CD8-positive, alpha-beta memory T cell (primary cell): ENCODE measurements at places on chromosomes 16 and 17. TPM values are rescaled to one million over a fixed set of nuclear protein-coding genes. Genes with fewer than 3 reads are reported as not detected.

GPR139 gene
- not detected for total RNA-seq

CTRB1 gene
- total RNA-seq: not detected

RAB11FIP4 gene
- 15.1 TPM for total RNA-seq

ORC6 gene
- 56.6 TPM for total RNA-seq

SNX20 gene
- total RNA-seq: 25.0 TPM

TNS4 gene
- total RNA-seq: 3.1 TPM

KRT16 gene
- total RNA-seq: not detected

GRCh38 chr16:65495106-65495505, 373.2 kb upstream of the CDH11 start:
- DNase-seq: no peak

DNA sequence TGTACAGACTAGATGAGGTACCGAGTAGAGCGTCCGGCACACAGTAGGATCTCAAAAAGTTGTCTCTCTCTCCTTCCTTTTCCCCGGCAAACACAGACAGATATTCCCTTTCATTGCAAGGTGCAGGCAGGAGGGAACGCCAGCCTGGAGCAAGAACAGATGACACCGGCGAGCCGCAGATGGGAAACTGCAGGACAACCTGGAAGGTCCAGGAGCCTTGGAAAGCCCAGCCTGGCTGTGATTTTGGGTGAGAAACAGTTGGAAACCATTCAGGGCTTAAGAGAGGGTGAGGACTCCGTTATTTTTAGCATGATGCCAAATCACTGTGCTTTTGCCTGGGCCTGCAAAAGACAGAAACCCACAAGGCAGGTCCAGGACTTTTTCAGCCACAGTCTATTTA, 7.3 kb downstream of the CDH11 start:
- no peak for DNase-seq

GRCh38 chr17:80018917-80019651, 16.6 kb downstream of the TBC1D16 start:
- DNase-seq: no peak

- DNase-seq: no peak
Observed at GRCh38 chr17:39938140-39938869, 10.8 kb downstream of the LRRC3C start.

DNA sequence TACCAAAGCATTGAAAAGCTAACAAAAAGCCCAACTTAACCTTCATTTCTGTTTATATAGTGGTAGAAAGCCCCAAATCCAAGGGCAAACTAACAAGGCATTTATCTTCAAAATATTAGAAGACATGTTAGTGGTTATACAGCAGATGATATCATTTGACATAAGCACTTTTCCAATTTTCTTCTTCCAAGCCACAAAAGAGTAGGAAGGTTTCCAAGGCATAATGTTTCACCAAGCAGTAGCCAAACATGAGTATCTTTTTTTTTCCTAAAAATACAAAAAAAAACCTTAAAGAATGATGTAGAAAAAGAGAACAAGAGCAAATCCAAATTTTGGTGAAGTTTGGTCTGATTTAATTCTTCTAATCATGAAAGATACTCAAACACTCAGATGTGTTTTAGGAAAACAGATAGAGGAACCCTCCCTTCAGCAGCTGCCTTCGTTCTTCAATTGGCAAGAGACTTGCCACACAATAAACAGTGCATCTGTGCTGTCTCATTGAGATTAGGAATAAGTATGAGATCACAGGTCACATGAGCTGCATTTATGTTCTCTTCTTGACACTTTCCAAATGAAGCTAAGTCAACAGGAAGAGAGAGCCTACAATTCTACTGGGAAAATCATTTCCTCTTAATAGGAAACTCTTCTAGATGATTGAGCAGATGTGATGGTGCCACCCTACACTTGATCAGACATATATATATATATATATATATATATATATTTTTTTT, 106.7 kb downstream of the TTC19 start:
- no peak for DNase-seq

DNA sequence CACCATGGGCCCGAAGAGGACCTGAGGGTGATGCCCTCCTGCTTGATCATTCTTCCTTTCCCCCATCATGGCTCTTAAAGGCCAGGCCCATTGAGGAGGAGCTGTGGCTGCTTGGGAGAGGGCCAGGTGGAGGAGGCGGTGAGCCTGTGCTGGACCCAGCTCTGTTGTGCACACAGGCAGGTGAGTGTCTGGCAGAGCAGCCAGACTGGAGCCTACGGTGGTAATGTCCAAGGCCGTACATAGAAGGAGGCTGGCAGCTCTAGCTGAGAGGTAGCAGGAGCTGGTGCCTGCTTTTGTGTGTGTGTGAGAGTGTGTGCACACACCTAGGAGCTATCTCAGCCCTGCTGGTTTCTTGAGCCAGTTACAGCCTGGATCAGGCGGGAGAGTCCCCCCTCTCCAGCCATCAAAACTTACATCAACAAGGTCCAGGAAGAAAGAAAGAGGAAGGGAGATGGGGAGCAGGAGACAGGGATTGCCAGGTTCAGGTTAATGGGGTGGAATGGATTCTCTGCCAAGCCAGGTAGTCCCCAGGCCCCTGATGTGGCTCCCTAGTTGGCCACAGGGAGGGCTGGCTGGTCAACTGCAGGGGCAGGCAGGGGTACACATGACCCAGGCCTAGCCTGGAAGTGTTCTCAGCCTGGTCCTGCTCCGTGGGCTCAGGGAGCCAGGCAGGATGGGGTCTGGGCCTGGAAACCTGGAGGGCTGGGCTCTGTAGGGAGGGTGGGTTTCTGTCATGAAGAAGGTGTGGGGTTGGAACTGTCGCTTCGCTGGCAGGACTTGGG, 107.1 kb downstream of the RAP1GAP2 start:
- DNase-seq: no peak

GRCh38 chr16:21647562-21648164, 4.7 kb downstream of the IGSF6 start:
- no peak for DNase-seq

- DNase-seq: no peak
Observed at GRCh38 chr16:57555831-57556230, 13.4 kb downstream of the ADGRG5 start.

- DNase-seq: peak; percentile 11
Observed at GRCh38 chr17:74176546-74177001, 26.9 kb upstream of the RPL38 start.

DNA sequence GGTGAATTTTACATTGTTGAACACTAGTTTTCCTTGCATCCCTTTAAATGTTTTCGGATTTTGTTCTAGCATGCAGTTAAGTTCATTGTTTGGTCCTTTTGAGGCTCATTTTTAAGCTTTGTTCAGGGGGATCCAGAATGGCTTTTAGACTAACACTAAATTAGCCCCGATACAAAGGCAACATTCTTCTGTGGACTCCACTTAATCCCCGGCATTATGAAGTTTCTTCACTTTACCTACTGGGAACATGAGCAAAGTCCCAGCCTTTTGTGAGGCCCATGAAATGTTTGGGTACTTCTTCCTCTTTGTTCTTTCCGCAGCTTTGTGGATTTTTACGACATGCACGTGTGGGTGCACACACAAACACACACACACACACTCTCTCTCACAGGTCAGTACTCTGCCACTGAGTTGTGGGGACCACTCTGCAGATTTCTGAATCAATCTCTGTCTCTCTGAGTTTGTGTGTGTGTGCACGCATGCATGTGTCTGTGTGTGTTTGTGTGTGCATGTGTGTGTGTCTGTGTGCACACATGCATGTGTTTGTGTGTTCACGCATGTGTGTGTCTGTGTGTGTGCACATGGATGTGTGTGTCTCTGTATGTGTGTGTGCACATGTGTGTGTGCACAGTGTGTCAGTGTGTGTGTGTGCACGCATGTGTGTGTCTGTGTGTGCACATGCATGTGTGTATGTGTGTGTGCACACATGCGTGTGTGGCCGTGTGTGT, 240.4 kb upstream of the TNRC6C start:
- DNase-seq: no peak
